ENCODE measurements at places on chromosomes 5 and 9.

- no peak for ATAC-seq
Measured at GRCh38 chr5:162091336-162091735, 23.8 kb downstream of the GABRG2 start.

DNA sequence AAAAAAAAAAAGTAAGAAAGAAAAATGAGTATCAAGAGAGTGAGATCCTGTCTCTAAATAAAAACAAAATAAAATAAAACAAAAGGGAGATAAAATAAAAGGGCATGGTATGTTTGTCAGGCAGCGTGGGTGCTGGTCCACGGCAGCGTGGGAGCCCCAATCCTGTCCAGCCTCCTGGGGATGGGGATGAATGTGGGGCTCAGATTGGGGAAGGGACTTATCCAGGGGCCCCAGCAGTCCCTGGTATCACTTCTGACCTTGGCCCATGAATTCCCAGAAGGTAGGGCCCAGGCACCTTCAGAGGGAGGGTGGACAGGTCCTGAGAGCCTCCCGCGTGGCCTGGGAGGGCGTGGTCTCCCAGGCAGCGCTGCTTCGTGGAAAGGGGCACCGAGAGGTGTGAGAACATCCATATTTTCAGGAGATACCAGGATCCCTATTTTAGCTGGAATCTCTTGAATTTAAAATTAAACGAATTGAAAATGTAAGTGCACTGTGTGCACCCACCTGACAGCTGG, 71.2 kb downstream of the ZNF354C start:
- no peak for ATAC-seq

- ATAC-seq: no peak
Measured at GRCh38 chr9:120736881-120737280, 22.6 kb upstream of the MEGF9 start.

- no peak for ATAC-seq
Measured at GRCh38 chr5:102196481-102196880, 99.6 kb downstream of the SLCO4C1 start.

GRCh38 chr5:157708866-157709265, 22.4 kb upstream of the THG1L start:
- ATAC-seq: no peak

Measured in activated CD4-positive, CD25-positive, alpha-beta regulatory T cell treated with anti-CD3 and anti-CD28 coated beads, Interleukin-2, amount 50 U/mL, for 24 hours (primary cell).